Right renal pelvis (tissue), 4 donors: ENCODE measurements at places on chromosomes 11 and 22. TPM values are rescaled to one million over a fixed set of nuclear protein-coding genes. Genes with fewer than 3 reads are reported as not detected.

C22orf31 gene
- polyA plus RNA-seq = 1.2 TPM

RIBC2 gene
- polyA plus RNA-seq = 6.9 TPM

TRIM77 gene
- polyA plus RNA-seq = not detected

PTPN5 gene
- polyA plus RNA-seq = 0.47 TPM

OR8D1 gene
- not detected for polyA plus RNA-seq

PANX2 gene
- polyA plus RNA-seq = 2.2 TPM

APOBEC3G gene
- polyA plus RNA-seq = 9.8 TPM

DDI1 gene
- not detected for polyA plus RNA-seq

SMTNL1 gene
- polyA plus RNA-seq = 0.30 TPM

PDE3B gene
- 9.5 TPM for polyA plus RNA-seq

PARVB gene
- 23.2 TPM for polyA plus RNA-seq

DDX25 gene
- polyA plus RNA-seq = 4.9 TPM

- DNase-seq = no peak
Observed at GRCh38 chr22:47144791-47145425, 382.5 kb downstream of the TBC1D22A start.

DNA sequence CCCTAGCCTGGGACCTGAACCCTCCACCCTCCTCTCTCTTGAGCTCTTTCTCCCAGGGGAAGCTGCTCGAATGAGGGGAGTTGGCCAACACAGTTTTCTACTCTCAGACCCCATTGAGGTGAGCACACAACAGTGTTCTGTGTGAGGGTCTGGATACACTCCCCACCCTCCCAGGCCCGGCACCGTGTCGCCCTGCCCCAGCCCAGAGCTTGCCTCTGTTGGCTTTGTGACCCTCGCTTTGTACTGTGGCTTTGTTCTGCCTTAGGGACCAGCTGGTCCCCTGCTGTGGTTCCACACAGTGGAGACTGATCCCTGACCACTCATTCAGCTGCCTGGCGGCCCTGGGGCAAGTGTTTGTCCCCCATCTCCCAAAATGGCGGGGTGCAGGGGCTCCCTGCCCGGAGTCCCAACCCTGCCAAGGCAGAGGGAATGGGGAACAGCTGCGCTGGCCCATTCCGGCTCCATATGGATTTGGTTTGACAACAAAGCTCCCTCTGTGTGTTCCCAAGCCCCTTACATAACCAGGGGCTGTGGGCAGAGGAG, 8.3 kb downstream of the ST3GAL4 start:
- no peak for DNase-seq

DNA sequence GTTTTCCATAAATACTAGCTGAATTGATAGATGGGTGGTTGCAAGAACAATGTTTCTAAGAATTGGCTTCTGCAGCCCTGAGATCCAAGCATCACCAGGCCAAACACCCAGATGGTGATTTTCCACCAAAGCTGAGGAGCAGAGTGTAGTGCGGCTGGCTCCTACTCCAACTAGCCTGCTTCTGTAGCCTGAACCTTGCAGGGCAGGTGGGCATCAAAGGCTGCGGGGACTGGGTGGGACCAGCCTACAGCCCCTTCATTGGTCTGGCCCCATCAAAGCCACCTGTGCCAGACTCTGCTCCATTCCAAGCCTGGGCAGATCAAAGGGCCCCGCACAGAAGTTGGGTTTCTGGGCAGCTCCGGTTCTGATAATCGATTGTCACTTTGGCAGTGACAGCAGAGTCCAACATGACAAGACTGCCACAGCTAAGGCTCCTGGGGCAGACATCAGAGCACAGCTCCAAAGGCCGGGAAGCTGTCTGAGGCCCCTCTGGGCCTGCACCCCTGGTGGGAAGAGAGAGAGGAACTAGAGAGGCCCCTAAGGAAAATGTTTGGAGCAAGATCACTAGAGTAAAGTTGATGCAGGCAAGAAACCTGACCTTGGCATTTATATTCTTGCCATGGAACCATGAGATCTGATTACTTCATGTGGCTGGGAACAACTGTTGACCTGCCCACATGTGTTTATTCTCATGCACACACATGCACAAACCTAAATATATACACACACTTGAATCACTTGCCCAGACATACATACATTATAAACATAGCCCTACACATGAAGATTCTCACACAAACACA, 582.9 kb downstream of the INSC start:
- no peak for DNase-seq

GRCh38 chr11:116693593-116694348, 79.0 kb downstream of the BUD13 start:
- no peak for DNase-seq

- DNase-seq = no peak
Observed at GRCh38 chr11:12102588-12103410, 7.6 kb upstream of the MICAL2 start.

- DNase-seq = no peak
Observed at GRCh38 chr22:49616356-49617231, 211.1 kb downstream of the BRD1 start.

- DNase-seq = no peak
Observed at GRCh38 chr22:43853328-43853931, 8.9 kb downstream of the SULT4A1 start.

- DNase-seq = no peak
Observed at GRCh38 chr11:78147807-78148206, 8.4 kb upstream of the ALG8 start.

DNA sequence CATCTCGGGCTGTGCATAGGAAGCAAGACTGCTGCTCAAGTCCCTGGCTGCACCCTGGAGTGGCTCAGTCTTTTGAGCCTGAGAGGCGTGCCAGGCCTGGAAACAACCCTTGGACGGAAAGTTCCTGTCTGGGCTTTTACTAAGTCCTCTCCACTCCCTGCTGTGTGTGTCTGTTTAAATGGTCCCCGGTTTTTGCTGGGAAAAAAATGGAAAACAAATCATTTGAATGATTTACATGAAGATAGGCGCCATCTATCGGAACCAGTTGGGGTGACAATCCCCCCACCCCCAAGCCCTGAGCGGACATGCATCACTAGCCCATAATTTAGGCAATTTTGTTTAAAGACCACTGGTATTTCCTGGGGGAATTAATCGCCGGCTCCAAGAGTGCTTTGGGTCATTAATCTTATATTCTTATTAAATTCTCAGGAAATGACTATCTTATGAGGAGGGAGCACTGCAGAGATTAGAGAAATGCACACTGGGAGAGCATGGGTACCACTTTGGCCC, 2.7 kb upstream of the GAB2 start:
- DNase-seq = peak; percentile 68

GRCh38 chr22:44449061-44449682, 48.9 kb downstream of the RTL6 start:
- DNase-seq = no peak

- no peak for DNase-seq
Observed at GRCh38 chr22:28381429-28382167, 298.0 kb downstream of the TTC28 start.

DNA sequence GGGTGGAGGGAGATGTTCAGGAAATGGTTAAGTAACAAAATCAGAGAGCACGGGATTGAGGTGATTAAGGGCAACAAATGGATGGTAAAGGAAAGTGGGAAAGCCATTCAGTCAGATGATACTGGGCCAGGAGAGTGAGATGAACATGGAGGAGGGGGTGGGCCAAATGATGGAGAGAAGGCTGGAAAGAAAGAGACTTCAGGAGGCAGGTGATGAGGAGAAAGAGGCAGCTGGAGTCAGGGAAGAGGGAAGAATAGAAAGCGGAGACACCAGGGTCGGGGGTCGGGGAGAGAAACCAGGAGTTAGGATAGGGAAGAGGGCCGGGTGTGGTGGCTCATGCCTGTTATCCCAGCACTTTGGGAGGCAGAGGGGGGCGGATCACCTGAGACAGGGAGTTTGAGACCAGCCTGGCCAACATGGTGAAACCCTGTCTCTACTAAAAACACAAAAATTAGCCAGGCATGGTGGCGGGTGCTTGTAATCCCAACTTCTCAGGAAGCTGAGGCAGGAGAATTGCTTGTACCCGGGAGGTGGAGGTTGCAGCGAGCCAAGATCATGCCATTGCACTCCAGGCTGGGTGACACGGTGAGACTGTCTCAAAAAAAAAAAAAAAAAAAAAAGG, 4.7 kb upstream of the KDM2A start:
- no peak for DNase-seq

DNA sequence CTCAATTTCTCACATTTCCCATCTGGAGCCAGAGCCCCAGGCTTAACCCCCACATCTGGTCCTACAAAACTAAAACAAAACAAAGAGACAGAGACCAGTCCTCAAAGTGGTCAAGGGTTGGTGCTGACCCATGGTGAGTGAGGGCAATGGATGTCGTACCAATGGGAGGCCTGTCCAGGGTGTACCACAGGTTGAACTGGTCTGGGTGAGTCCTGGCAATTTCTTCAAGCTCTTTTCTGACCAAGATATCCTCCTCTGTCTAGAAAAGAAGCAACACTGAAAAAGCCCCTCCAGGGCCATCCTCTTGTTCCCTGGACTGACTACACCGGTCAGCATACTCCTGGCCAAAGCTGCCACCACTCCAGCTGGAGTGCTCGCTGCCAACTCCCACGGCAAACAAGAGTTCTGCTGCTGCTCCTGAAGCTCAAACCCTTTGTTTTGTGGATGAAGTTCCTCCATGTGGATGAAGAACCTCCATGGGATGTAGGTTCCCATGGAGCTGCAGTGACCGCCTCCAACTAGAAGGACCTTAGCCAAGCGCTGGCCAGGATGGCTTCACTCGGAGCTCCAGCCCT, 6.9 kb downstream of the CYB5R2 start:
- no peak for DNase-seq

GRCh38 chr11:10588904-10589303, 20.4 kb upstream of the LYVE1 start:
- no peak for DNase-seq

DNA sequence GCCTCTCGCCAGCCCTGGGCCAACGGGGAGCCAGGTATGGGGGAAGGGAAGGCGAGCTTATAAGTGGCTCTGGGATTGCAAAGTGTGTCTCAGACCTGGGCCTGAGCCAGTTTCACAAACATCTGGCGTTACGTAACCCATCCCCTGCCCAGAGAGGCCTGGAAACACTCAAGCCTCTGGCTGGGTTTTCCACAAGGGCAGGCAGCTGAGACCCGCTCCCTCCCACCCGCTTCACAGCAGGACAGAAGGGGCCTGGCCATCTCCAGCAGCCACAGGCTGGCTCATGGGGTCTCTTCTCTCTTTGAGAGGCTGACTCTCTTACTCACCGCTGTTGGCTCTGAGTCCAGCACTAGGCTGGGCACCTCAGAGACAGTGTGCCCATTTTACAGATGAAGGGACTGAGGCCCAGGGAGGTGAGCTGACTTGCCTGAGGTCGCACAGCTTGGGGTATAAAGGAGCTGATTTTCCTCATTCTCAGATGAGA, 44.5 kb downstream of the TRIOBP start:
- DNase-seq = peak; percentile 82

DNA sequence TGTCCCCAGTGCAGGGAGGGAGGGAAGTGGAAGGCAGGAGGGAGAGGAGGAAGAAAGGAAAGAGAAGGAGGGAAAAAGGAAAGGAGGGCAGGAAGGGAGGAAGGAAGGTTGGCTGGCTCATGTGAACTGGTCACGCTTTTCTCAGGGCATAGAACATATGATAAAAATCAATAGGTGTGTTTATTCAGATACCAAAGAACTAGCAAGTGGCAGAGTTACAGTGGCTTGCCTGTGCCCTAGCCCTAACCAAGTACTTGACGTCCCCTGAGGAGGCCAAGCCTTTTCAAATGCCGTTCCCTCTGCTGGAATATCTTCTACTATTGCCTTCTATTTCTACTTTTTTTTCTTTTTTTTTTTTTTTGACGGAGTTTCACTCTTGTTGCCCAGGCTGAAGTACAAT, 33.5 kb downstream of the CHRDL2 start:
- DNase-seq = no peak

DNA sequence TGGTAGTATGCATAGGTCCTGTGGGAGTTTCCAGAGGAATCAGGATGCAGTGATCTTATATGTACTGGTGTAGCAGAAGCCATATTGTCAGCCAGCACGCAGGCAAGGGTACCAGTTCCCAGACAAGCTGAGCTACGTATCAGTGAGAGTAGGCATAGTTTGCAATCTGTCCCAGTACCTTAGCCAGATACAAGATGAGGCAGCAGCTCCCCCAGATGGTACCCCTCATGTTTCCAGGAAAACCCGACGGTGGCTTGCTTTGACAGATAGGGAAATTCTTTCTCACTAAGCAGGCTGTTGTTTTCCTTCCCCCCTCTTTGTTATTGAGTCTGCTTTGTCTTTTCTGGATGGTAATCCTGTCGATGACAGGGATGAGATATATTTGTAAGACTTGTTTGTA, 109.7 kb upstream of the RRM1 start:
- DNase-seq = no peak

- DNase-seq = no peak
Observed at GRCh38 chr11:122523846-122524805, 131.4 kb upstream of the UBASH3B start.

DNA sequence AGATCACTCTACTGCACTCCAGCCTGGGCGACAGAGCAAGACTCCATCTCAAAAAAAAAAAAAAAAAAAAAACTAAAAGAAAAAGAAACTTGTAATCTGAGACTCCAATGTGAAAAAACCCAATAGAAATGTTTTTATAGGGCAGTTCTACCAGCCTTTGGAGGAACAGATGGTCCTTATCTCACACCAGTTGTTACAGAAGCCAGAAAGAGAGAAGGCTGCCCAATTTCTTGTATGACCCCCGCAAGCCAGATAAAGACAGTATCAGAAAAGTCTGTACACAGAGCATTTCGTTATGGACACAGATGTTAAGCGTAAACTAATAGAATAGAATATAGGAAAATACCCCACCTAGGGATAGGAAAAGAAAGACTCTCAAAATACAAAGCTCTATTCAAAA, 11.3 kb upstream of the TSGA10IP start:
- DNase-seq = no peak
